ENCODE measurements at places on chromosomes 12 and 14.

GRCh38 chr14:28831126-28831525, 64.5 kb downstream of the FOXG1 start:
- DNase-seq = no peak

DNA sequence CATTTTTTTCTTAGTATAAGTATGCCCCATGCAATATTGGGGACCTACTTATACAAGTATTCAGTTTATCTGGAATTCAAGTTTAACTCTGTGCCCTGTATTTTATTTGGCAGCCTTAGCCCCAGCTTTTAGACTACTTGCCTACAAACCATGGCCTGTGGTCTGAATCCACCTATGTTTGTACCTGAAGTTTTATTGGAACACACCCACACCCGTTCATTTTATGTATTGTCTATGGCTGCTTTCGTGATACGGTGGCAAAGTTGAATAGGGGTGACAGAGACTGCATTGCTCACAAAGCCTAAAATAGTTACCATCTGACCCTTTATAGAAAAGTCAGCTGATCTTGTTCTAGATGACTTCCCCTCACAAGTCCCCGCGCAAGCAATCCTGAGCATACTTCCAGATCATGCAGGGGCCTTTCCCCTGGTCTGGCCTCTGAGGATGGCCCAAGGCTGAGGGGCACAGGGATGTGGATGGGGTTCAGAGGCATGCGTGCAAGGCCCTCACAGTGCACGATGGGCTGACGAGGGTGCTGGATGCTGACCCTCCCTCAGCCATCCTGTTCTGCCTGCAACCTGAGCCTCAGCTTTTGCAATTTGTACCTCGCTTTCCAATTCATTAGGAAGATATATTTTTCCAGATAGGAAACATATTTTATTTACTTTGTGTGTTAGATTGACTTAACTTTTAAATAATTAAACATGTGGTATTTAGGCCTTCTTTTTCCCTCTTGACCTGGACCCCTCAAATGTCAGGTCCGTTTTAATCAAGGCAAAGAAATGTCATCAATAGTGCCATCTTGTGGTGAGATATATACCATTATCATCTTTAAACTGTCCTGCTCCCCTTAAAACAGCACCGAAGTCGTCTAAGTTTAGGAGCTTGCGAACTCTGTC, 527.3 kb upstream of the CCDC196 start:
- DNase-seq = no peak

DNA sequence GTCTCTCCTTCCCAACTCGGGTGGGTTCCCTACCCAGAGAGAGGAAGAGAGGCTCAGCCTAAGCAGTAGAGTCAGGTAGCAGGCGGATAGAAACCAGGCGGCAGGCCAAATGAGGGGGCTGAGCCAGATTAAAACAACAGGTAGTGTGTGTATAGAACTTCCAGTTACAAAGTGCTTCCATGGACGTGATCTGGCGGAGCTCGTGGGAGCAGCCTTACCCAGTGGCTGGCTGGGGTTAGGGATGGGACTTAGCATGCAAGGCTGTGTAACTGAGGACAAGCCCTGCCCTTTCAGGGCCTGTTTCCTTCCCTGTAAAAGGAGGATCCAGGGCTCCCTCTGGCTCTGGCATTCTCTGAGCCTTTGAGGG, 8.3 kb downstream of the KRT80 start:
- no peak for DNase-seq

DNA sequence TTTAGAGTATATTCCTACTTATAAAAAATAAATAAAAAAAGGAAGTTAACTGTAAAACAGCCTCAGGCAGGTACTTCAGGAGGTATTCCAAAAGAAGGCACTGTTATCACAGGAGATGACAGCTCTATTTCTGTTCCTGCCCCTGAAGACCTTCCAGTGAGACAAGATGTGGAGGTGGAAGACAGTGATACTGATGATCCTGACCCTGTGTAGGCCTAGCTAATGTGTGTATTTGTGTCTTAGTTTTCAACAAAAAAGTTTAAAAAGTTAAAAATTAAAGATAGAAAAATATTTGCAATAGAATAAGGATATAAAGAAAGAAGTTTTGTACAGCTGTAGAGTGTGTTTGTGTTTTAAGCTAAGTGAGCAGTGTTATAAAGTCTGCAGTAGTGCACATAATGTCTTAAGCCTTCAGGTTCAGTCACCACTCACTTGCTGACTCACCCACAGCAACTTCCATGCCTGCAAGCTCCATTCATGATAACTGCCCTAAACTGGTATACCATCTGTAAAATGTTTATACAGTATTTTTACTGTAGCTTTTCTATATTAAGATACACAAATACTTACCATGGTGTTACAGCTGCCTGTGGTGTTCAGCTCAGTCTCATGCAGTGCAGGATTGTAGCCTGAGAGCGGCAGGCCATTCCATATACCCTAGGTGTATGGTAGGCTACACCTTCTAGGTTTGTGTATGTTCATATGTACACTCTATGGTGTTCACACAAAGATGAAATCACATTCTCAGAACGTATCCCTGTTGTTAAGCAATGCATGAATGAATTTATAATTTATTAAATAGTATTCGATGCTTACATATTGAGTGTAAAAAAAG, 121.1 kb downstream of the ANO6 start:
- no peak for DNase-seq

DNA sequence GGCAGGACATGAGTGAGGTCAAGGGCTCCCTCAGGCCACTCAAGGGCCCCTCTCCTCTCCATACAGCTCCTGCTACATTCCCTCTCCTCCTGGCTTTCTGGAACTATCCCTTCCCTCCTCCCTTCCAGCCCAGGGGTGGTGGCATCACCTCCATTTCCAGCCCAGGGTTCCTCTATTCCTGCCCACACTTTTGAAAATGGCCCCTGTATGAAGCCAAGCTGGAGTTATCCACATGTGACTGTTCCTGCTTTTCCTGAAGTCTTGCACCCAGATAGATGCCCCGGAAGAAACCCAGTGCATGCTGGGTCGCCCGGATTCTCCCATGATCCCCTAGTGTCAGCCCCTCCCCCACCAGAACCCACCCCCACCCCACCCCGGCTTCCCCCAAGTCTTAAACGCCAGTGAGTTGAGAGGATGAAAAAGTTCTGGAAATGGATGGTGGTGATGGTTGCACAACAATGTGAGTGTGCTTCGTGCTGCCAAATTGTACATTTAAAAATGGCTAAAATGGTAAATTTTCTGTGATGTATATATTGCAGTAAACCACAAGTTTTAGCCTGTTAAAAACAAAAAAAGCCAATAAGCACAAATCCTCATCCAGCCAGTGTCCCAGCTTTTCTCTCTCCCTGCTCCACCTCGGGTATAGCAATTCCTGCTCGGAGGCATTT, 136.9 kb downstream of the SCARB1 start:
- no peak for DNase-seq

- DNase-seq = no peak
Observed at GRCh38 chr12:80273144-80273543, 170.9 kb upstream of the PTPRQ start.

DNA sequence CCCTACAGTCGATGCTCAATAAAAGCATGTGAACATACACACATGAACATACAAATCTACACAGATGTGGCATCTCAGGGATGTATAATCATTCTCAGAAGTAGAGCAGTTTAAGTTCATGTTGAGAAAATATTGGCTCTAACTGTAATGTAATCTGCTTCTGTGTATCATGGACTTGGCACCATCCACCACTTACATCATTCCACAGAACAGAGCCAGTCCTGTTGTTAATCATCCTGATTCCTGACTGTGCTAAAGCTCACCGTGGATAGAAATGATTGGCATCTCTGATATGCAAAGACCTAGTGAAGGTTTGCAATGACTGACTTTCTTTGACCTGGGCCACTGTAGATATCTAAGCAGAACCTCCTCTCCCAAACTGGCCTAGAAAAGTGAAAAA, 1141.3 kb downstream of the BCL11B start:
- no peak for DNase-seq

DNA sequence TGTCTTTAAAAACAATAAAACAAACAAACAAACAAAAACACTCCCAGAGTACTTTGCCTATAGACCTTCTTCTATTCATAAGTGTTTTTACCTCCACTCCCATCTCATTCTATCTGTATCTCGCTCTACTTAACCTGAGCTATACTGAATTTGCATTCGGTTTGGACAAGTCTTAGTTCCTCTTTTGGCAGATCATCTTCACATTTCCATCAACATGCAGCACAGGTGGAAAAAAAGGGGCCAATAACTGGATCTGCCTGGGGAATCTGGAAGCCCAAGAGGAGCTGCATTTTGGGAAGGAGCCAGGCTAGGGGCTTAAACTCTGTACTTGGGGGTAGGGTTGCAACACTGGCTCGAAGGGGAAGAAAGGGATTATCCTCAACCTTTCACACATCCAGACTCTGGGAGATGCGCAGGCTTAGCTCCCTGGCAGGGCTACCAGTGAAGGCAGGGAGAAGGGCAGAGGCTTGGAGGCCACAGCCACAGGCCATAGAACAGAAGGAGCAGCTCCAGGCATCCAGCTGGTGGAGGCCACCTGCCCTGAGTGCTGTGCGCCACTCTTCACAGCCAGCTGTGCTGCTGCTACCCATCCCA, 4.1 kb downstream of the NINJ2 start:
- DNase-seq = no peak

GRCh38 chr12:94593822-94594442, 56.4 kb downstream of the TMCC3 start:
- DNase-seq = no peak

GRCh38 chr12:14884458-14884878, 1.2 kb downstream of the MGP start:
- DNase-seq = no peak

DNA sequence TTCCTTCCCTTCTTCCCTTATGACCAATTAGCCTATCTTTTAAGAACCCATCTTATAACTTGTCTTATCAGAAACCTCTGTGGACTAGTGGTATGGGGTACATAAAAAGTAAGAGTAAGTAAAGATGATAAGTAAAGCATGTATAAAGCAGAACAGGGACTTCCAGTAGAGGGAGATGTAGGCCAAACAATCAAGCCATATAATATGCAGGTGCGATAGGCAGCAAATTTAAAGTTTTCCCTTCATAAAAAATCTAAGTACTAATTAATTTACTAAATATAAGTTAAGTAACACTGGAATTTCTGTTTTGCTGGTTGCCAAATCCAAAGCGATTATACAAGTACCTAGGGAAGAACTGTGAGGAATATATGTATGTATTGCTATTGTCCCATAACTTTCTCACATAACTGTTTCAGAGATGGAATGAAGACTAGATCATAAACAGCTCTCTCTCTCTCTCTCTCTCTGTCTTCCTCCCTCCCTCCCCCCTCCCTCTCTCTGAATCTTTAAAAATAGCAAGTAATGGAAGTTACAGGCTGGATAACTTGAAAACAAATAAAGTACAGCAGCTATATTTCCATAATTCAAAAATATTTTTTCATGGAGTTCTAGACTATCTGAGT, 25.7 kb downstream of the METTL25 start:
- DNase-seq = no peak

DNA sequence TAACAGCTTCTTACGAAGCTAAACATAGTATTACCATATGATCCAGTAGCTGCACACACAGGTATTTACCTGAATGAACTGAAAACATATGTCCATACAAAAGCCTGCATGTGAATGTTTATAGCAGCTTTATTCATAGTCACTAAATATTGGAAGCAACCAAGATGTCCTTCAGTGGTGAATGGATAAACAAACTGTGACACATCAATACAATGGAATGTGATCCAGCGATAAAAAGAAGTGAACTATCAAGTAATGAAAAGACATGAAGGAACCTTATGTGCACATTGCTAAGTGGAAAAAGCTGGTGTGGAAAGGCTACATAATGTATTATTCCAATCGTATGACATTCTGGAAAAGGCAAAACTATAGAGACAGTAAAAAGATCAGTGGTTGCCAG, 38.1 kb upstream of the JDP2 start:
- no peak for DNase-seq

DNA sequence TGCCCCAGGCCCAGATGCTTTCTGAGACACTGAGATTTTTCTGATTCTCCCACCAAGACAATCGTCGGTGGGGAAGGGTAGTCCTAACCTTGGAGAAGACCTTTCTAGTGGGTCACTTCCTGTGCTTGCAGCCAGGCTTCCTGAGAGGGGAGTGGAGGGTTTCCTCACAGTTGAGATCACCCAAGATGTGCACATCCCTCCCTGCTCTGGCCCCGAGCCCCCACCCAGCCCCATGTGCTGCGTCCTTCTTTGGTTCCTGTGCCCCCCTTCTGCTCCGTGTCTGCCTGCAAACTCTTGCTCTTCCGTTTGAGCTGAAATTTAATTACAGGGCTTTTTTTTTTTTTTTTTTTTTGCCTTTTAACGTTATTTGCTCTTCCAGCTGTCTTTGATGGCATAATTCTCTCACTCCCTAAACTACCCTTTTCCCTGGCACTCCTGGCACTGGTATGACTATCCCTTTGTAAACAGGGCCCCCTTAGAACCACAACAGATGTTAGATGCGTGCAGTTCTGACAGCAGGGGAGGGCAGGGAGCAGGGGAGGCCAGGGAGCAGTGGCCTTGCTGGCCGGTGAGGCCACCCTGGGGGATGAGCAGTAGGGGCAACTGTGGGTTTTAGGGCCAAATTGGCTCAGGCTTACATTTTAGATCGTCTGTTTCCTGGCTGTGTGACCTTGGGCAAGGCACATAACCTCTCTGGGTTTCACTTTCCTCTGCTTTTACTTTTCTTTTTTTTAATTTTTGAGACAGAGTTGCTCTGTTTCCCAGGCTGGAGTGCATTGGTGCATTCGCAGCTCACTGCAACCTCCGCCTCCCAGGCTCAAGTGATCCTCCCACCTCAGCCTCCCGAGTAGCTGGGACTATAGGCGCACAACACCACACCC, 144.5 kb downstream of the PHETA1 start:
- no peak for DNase-seq

DNA sequence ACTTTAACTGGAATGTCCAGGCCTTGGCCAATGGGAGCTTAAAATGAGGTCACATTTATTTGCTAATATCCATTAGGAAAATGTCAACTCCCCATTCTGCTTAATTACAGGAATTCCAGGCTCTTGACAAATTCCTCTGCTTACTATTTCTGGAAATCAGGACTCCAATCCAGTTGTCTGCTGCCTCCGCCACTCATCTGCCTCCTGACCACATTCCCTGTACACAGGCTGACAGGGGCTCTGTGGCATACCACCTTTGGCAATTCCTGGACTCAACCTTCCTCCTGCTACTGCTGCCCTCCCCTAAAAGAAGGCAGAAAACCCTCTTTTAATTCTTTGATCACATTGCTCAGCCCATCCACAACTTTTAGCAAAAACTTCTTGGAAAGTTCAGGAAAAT, 37.9 kb downstream of the KICS2 start:
- DNase-seq = no peak

DNA sequence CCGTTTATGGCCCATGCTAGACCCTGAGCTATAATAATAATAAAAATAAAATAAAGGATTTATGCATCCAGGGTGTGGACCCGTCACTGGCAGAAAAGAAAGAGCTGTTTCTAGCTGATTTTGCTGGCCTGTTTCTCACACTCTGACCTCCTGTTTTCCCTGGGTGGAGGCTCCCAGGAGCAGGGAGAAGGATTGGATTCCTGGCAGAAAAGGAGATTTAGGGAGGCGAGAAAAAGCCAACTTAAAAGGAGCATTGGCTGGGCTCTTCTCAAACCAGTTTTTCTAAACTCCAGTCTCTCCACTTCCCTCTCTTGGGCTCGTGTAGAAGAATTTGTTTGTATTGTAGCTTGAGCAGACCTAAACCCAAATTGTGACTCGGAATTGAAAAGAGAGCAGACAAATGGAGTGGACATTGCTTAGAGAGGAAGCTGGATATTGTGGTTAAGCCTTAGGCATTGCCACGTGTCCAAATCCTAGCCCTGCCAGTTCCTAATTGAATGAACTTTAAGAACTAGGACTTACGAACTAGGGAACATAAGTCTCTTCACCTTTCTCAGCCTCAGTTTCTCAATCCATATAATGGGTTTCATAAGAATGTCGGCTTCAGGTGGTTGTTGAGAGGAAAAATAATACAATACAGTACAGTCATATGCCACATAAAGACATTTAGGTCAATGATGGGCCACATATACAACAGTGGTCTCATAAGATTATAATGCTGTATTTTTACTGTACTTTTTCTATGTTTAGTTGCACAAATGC, 14.4 kb upstream of the TBX5 start:
- no peak for DNase-seq
